ENCODE measurements at places on chromosomes 11 and 22.
A peak's percentile ranks its signal among the peaks of the same experiment; 100 is the strongest.

DNA sequence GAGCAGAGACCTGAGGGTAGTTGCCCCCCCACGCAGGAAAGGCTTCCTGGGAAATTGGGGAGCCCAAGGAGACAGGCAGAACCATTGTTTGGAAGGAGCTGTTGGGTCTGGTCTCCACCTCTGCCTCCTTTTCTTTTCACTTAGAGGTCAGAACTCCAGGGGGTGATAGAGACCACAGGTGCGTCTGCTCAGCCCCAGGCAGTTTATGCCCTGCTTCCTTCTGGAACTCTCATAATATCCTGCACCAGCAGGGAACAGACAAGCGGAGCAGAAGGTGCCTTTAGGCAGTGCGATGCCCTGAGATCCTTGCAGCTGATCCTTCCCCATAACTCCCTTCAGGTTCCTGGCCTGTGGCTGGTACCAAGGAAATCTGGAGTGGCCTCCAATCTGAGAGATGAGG lies 120.2 kb downstream of the NECTIN1 start:
- no peak for DNase-seq

GRCh38 chr11:124618863-124619262 lies 3.8 kb upstream of the TBRG1 start:
- DNase-seq = no peak

GRCh38 chr11:67351275-67352005 lies 1.9 kb downstream of the POLD4 start:
- DNase-seq = peak; percentile 73

DNA sequence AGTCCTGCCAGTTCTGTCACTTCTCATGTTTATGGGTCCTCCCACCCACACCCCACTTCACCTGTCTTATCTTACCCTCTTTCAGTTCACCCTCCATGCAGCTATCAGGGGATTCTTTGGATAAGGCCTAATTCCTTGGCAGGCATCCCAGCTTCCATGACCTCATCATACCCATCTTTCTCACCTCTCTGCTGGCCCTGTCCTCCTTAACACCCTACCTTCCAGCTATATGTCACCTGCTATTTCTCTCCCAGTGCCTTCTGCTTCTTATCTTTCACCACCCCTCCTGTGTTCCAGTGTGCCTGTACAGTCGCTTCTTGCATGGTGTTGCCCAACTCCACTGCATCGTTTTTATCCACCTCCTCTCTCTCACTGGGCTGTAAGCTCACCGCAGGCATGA lies 28.3 kb downstream of the SNU13 start:
- DNase-seq = no peak

GRCh38 chr22:36775586-36775963 lies 344 bp downstream of the IFT27 start:
- DNase-seq = peak; percentile 52

- DNase-seq = no peak
Measured at GRCh38 chr11:121210445-121211080, 82.0 kb upstream of the SC5D start.

DNA sequence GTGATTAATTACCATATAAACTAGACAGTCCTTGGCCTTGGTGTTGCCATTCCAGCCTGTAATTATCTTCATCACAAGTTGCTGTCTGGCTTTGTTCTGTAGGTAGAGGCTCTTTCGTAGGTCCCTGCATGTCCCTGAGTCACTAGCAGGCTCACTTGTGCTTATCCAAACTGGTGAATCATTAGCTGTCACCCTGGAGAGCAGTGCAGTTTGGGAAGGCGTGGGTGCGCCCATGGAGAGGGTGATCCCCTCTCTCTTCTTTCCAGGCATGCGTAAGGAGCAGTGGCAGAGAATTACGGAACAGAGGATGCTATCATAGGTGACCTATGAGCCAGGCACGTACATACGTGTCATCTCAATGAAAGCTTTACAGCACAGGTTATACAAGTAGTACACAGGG lies 11.0 kb upstream of the EHF start:
- DNase-seq = no peak

DNA sequence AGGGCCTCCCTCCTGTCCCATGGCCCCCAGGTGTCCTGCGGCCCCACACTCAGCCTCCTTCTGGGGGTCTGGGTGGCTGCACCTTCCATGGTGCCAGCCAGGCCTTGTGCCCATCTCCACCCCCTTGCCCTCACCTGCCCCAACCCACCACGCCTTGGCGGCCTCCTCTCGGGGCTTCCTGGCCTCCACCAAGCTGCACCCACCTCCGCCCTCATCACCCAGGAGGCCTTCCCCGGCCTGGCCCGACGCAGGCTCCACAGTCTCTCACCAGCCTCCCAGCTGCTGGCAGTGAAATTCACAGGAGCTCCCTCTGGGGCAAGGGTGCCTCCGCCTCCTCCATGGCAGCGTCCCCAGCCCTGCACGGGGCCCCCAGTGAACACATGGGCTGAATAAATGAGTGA lies 35.9 kb upstream of the WNT7B start:
- DNase-seq = no peak

GRCh38 chr22:26393929-26394328 lies 35.1 kb upstream of the ASPHD2 start:
- no peak for DNase-seq

- no peak for DNase-seq
Measured at GRCh38 chr11:35518766-35519165, 6.7 kb downstream of the PAMR1 start.

DNA sequence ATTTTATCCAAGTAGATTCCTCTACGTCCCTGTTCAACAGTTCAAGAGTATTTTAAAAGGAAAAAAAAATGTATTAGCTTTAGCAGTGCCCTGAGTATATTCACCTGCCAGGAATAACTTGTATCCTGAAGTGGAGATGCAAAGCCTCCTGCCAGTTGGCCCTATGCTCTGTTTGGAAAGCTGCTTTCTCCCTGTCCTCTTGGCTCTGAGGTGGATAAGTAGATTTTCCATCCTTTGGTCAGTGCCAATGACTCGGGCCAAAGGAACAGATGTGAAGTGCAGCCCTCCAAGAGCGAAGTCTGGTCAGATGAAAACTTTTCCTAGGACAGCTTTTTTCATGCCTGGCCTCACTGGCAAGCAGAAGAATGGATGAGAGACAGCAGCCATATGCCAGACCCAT lies 839.9 kb upstream of the TENM4 start:
- no peak for DNase-seq

DNA sequence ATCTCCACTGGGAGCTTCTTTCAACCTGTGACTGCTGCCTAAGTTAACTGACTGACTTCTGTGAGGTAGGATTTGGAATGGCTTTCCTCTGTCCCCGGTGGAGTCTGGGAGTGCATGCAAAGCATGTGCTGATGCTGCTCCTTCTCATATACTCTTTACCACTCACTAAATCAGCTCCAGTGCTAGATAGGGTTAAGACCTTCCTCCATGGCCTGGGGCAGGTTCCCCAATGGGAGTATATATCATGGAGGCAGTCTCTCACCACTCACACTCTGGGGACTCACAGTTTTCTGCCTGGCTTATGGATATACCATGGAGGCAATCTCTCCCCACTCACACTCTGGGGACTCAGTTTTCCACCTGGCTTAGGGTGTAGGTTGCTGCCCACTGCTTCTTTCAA lies 10.1 kb upstream of the FANCF start:
- no peak for DNase-seq

DNA sequence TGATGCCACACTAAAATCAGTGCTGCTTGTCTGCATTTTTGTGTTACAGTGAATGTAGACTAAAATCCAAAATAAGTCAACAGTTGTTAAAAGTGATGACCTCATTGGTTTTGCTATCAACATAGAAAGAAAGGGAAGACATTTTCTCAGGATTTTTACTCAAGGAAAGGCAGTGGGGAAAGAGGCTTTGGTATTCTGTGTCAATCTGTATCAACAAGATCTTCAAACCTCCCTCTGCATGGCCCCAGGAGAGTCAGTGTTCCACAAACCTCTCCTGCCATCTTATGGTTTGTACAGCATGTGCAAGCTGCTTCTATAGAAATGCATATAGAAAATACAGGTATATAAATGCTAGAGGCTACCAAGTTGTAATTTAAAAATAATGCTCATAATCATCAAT lies 13.8 kb upstream of the OR51M1 start:
- no peak for DNase-seq

GRCh38 chr11:8289492-8289918 lies 25.8 kb upstream of the LMO1 start:
- DNase-seq = no peak

DNA sequence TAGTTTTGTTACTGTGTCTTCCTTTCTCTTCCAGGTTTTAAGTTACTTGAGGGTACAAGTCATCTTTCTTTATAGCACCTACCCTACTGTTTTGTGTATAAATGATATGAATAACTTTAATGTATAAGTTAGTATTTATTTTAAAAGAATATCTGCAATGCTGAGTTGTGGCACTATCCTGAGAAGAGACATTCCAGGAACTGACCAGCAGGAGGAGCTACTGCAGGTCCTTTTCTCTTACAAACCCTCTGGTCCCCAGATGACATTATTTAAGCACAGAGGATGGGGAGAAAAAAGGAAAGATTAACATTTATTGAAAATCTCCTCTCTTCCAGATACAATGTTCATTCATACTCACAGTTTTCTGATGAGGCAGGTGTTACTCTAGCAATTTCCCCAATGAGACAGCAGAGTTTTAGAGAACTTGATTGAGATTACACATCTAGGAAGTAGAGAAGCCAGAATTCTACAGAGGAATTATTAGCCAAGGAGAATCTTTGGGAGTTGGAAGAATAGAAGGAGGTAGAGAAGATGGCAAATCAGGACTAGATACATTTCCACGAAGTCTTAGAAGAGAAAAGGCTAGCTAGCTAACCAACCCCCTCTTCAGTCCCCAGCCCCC lies 541.2 kb upstream of the API5 start:
- no peak for DNase-seq

DNA sequence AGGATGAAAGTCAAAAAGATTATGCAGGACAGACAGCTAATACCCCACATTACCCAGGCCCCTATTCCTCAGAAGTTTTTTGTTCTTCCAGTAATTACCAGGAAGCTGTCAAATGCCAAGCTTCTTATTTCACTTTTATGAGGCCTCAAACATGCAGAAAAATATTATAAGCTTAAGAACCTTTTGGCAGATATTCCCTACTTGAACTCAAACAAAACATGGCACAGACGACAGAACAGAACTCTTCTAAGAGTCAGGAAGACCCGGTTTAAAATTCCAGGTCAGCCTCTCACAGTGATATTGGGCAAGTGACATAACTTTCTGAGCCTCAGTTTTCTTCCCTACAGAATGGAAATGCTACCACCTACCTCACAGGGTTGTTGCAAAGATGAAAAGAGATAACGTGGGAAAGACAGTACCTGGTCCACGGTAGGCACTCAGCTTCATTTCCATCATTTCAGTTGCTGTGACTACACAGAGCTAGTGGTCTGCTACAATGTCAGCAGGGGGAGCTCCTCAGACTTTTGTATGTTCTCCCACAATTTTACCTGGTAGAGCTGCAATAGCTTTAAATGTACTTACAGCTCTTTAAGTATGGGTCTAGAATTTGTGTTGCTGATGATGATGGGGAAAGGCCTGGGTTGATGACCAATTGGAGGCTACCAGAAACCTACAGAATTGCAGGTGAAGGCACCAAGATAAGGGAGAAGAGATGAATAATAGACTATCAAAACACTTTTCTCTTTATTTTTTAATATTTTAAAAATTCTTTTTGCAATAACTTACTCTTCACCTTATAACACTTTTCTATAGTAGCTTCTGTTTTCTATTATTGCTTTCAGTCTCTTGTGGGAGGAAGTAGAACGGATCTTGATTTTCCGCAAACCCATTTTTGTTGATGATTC lies 98.3 kb upstream of the CHRM4 start:
- DNase-seq = peak; percentile 47

DNA sequence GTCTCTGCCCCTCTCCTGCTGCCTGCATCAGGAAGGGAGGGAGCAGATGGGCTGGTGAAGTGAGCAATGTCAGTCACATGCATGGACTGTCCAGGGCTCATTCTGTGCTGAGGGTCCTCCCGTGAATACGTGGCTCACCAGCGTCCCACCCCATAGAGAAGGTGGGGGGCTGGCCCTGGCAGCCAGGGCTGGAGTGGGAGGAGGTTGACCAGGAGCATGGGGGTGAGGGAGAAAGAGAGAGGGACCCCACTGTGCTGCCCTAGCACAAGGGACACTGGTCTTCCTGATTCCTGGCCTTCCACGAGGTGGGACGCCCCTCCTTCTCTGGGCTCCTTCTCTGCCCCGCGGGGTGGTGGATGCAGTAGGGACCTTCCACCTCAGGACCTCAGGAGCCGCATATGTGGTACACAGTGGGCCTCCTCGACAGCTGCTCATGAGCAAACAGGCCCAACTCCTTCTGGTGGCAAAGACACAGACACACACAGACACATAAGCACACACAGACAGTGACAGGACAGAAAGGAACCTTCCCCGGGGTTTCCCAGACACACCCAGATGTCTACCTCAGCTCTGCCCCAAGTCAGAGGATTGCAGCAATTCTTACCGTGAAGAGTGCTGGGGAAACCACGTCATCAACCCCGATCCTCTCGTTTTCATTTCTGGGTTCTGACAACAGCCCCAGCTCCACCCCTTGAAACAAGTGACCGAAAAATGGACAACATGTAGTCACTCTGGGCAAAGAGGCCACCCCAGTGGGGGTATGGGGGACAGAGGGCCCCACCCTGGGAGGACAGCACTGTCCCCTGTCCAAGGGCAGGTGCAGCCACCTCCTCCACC lies 3.6 kb upstream of the APOBEC3A start:
- DNase-seq = peak; percentile 68

DNA sequence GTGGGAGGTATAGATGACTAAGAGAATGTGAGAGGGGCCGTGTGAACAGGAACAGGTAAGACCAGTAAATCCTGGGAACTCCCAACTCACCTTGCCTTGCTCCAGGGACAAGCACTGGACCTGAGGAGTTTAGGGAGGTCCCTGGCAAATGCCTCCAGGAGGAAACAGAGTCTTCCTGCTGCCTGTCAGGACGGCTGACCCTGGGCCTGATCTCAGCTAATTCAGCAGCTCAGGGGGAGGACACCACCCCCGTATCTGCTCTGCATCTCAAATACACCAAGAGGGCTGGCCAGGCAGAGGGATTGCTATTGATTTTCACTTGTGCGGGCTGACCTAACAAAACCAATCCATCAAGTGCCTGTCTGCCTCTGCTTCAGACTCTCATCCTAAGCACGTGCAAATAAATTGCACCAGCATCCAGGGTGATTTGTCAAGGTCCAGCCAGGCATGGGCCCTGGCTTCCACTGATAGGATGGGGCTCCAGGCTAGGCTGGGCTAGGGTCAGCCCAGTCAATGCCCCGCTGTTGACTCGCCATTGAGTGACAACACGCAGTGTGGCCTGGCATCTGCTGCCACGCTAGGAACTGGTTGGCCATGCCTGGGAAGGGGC lies 20.3 kb downstream of the UQCR10 start:
- DNase-seq = no peak

All from CD4-positive, alpha-beta T cell treated with Interferon alpha-2 for 1 hour (primary cell).